Cardiac septum (tissue), 1 donor: ENCODE measurements at places on chromosomes 13 and 19.

GRCh38 chr13:112724788-112725345 is 35.0 kb downstream of the ATP11A start:
- no peak for DNase-seq

DNA sequence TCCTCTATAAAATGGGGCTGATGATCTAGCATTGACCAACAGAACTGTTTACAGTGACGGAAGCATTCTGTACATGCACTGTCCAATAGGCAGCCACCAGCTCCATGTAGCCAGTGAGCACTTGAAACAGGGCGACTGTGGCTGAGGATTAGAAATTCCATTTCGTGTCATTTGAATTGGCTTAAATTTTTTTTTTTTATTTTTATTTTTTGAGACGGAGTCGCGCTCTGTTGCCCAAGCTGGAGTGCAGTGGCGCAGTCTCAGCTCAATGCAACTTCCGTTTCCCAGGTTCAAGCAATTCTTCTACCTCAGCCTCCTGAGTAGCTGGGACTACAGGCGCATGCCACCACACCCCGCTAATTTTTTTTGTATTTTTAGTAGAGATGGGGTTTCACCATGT is 3.0 kb downstream of the PRKCG start:
- DNase-seq = no peak

DNA sequence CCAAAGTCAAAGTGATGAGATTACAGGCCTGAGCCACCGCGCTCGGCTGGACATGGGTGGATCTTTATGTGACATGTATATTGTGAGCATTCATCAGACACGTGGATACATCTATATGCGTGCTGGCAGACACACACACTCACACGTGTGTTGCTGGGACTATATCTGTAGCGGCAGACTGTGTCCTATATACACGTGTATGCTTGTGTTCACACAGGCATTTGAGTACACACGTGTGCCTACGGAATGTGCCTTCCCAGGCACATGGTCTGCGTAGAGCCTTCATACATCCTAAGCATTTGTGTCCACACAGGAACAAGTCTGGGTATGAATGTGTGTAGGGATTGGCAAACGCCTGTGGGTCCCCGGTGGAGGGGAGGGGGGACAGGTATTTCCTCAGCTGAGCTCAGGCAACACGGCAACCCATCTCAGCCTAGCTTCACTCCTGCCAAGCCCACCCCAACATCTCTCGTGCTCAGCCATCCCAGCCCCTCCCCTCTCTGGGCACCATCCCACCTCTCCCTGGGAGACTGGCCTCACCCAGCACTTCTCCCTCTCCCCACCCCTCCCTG is 2.6 kb downstream of the UNC13A start:
- no peak for DNase-seq

DNA sequence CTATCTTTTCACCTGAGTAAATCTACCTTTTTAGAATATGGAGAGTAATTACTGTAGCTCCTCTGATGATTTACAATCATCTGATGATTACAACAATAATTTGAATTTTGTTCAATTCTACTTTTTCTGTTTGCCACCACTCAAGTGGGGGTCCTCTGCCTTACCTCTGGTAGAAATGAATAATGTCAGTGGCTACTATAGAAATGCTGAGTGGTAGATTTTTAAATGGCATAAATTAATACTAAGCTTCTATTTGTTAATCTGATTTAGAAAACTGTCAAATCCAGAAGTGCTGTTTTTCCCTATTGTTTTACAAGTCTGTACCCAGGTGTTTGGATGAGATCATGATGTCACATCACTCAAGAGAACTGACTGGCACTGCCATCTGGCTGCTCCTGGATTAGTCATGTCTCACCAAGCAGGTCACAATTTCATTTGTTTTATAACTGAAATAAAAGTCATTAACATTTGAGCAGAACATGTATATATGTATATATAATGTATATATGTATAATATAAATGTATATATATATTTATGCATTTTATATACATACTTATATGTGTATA is 494.8 kb downstream of the TBC1D4 start:
- no peak for DNase-seq

DNA sequence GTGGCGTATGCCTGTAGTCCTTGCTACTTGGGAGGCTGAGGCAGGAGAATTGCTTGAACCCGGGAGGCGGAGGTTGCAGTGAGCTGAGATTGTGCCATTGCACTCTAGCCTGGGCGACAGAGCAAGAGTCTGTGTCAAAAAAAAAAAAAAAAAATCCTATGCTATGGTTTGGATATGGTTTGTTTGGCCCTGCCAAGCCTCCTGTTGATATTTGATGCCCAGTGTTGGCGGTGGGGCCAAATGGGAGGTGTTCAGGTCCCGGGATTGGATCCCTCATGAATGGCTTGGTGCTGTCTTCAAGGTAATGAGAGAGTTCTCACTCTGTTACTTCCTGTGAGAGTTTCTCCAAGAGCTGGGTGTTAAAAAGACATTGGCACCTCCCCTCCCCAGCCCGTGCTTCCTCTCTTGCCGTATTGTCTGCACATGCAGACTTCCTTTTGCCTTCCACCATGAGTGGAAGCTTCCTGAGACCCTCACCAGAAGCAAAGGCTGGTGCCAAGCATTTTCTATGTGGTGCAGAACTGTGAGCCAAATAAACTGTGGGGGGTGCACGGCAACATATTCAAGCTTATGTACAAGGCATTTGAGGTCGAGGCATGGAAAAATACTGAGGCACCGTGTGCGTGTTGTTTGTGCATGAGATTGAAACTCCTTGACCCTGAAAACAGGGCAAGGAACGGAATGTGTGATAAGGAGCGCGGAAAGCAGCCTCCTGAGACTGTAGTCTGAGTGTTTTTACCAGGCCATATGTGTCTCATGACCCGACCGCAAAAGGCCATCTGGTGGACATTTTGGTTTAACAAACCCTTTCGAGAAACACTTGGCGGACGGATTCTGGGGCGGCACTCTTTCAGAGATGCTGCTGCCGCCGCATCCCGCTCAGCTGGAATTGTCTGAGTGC is 7.3 kb downstream of the SIGLEC9 start:
- DNase-seq = peak; percentile 87

GRCh38 chr19:12721656-12722565 is 1.8 kb downstream of the TNPO2 start:
- no peak for DNase-seq

DNA sequence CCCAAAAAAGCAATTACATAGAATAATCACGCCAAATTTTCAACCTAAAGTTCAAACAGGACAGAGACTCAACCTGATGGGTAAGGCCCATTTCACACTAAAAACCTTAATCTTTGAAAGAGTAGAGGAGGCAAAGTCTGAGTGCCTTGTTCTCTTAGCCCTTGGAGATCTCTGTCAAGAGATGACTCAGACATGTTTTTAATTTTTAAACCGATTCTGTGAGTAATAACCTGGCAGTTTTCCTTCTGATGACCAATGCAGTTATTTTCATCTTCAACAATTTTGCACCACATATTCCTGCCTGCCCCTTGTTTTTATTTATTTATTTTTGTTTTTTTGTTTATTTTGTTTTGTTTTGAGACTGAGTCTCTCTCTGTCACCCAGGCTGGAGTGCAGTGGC is 11.5 kb upstream of the TNFSF9 start:
- DNase-seq = no peak

- DNase-seq = no peak
Measured at GRCh38 chr13:86403181-86403580, 604.0 kb upstream of the SLITRK6 start.

DNA sequence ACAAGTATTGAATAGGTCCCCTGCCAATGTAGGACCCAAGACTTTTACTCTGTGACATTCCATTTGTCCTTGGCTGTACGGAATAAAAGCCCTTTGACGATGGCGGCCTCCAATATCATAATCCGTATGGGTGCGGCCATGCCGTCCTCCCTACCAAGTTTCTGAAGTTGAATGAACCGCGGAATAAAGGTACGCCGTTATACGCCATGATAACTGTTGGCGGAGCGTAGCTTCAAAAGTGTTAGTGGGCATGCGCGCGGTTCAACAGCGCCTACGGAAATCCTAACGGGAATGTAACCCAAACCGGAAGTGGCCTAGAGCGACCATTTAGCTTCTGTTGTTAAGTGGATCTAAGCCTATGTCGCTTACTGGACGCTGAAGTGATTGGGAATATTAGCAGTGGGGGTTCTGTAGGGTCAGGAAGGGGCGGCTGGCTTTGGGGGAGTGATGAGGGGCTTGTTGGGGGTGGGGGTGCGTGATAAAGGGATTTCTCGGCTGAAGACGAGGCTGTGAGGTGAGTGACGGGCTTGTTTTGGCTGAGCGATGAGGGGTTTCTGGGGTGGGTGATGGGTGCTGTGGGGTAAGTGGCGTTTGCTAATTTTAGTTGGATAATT is at the start of gene ZNF175:
Gene ZNF175, plus strand, starts transcription at position 322 of the 614 bp plus-strand sequence. CDS start 2,047 bp downstream, outside the sequence.
- DNase-seq = peak; percentile 94

- no peak for DNase-seq
Measured at GRCh38 chr19:39951686-39952085, 17.3 kb upstream of the FCGBP start.

- DNase-seq = no peak
Measured at GRCh38 chr19:58054901-58055874, 3.9 kb upstream of the ZNF135 start.

- DNase-seq = no peak
Measured at GRCh38 chr19:12921047-12921446, 2.0 kb upstream of the SYCE2 start.

- DNase-seq = no peak
Measured at GRCh38 chr13:50144246-50145160, 129.3 kb downstream of the KCNRG start.

GRCh38 chr19:13633109-13633508 is 126.8 kb upstream of the CACNA1A start:
- DNase-seq = no peak

- DNase-seq = no peak
Measured at GRCh38 chr19:8814176-8814575, 17.9 kb downstream of the ZNF558 start.

DNA sequence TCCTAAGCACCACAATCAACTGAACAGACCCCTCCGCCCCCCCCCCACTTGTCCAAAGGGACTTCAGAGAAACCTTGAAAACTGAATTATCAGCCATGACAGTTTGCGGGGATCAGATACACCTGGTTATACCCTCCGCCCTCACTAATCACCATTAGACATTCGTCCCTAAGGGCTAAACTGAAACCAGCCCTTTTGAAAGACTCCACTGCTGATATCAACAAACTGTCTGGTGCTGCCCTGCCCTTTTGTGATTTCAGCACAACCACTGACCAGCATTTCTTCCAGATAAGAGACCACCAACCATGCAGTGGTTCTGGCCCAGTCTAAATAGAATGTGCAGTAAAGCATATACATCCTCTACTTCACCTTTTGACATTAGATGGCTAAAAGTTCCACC is 1422.9 kb downstream of the EFNB2 start:
- DNase-seq = no peak

DNA sequence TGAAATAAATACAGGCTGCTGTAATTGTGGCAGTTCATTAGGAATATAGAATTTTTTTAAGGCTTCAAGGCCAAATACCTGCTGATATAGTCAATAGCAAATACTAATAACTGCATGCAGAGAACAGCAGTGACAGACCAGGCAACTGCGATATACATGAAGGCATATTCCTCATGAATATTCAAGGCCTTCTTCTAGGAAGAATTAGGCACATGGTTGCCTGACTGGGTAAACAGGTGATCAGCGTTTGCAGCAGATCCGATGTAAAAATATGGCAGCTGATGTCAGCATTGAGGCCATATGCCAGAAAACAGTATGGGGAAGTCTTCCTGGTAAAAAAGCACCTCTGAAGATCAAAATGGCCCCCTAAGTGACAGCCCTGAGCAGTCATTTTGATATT is 629.7 kb downstream of the UQCRFS1 start:
- no peak for DNase-seq

GRCh38 chr13:103960001-103960400 is 893.8 kb upstream of the SLC10A2 start:
- no peak for DNase-seq

GRCh38 chr13:75410207-75410606 is 71.8 kb downstream of the TBC1D4 start:
- no peak for DNase-seq

DNA sequence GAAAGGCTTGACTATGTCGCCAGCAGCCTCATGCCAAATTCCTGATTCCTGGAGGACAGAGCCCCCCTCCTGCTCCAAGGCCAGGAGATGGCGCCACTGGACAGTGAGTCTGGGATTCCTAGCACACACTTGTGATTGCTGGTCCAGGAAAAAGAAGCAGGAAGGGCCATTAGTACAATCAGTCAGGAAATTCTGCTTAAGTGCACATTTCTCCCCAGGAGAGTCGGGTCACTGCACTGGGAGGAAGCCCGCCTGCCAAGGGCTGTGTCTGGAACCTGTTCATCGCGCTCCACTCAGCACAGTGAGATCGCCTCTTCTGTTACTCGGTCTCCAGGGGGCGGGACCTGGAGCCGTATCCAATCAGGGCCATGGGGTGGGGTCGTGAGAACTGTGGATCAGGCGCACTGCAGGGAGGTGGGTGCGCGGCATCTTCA is 65.1 kb downstream of the ZNF823 start:
- DNase-seq = no peak

DNA sequence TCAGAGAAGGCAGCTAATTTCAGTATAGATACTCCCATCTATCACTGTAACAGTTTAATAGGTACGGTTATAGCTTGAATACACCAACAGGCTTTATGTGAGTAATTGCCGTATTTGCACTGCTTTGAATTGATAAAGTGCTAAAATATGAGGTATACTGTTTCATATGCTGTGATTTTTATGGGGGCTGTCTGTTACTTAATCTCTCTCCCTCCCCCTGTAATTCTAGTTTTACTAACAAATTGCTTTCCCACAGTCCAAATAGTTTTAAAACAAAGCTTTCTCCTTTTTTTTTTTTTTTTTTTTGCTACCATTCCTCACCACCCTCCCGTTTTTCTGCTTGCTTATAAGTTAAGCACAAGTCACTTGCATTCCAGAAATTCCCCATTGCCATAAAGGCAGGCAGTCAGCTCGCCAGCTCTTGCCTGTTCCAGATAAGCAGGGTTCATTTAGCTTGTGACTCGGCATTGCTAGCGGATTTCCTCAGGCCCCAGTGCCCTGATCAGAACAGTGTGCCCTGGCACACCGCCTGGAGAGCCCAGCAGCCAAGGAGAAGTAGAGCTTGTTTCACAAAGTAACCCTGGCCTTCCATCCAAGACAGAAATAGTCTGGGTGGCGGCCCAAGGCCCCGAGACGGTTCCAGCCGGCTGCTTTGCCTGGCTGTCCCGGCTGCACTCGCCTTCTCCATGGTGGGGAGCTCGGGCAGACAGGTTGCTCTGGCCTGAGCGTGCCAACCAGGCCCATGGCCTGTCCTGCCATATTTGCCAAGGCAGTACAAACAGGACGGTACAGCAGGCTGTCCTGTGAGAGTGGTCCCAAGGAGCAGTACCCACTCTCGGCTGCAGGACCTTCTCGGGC is 43.5 kb upstream of the NPAS1 start:
- DNase-seq = peak; percentile 92
